ENCODE measurements at places on chromosomes 1 and 21.

- DNase-seq, result no peak
These were observed 36.0 kb downstream of the CAPN2 start for GRCh38 chr1:223748405-223748772.

GRCh38 chr1:199243423-199244061 is 604.7 kb downstream of the PTPRC start:
- no peak for DNase-seq

GRCh38 chr1:101069158-101069557 is 43.6 kb upstream of the DPH5 start:
- DNase-seq, result peak; percentile 8

GRCh38 chr1:43803646-43804045 is 96.3 kb downstream of the ST3GAL3 start:
- DNase-seq, result no peak

- DNase-seq, result no peak
These were observed 576 bp downstream of the SMIM12 start for GRCh38 chr1:34858901-34859445.

GRCh38 chr1:84960371-84960770 is 36.5 kb downstream of the MCOLN2 start:
- DNase-seq, result no peak

- DNase-seq, result no peak
These were observed 25.3 kb downstream of the KCND3 start for GRCh38 chr1:111963985-111964738.

- DNase-seq, result no peak
These were observed 35.2 kb upstream of the HSD17B7 start for GRCh38 chr1:162755306-162755705.

- DNase-seq, result no peak
These were observed 1.2 kb downstream of the LRRC42 start for GRCh38 chr1:53947172-53947907.

GRCh38 chr1:18415448-18416027 is 65.2 kb upstream of the KLHDC7A start:
- no peak for DNase-seq

DNA sequence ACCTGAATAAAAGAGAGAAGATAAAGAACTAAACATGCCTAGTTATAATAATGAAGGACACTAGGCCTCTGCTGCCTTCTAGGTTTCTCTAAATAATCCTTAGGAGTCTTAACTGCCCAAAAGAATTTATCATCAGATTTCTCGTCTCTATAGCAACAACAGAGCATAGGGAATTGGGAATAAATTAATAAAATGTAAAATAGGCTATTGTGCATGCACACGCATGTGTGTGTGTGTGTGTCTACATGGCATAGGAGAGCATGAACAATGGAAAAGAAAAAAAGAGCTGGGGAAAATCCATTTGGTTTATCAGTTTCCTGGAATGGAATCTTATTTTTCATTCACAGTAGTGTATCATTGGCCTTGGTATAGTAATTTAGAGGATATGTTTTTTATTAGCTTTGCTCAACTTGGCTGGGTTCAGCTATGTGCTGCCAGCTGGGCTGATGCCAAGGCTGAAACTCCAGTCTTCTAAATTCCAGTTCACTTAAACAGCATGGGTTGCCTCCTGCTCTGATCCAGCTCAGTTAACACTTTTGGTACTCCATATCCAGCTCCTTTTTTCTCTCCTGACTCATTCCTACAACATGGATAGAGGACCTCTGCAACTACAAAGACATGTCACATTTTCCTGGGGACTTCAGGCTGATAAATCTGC is 80.6 kb upstream of the SLFNL1 start:
- DNase-seq, result peak; percentile 98

DNA sequence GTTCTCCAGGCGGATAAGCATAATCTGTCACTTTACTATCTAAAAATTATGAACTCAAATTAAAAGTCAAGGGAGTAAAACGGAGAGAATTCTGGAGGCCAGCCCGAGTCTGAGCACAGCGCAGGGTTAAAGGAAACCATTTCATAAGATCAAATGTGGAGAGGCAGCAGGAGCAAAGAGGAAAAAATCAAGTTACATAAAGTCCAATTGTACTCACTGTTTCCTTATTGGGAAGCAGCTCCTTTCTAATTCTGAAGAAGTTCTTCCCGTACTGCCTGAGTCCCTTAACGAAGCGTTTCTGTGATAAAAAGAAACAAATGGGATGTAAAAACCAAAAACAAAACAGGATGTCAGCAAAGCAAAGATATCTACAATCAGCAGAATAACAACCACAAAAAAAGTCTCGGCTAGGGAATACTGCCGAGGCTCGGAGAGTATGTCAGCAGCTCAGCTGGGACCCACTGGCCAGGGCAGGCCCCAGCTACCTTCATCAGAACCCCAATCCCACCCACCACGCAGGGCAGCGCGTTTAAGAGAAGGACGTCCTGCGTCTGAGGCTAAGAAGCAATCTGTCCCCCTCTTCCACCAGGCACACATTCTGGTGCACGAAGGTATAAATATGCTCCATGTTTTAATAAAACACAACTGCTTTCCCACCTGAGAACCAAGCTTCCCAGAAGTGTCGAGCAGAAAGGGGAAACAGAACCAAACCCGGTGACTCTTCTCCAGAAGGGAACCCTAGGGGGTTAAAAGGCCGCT is 104.8 kb downstream of the SLC45A1 start:
- no peak for DNase-seq

GRCh38 chr1:174519844-174520243 is 72.1 kb downstream of the GPR52 start:
- DNase-seq, result no peak

GRCh38 chr1:167808690-167809089 is 86.9 kb downstream of the MPZL1 start:
- DNase-seq, result peak; percentile 29

DNA sequence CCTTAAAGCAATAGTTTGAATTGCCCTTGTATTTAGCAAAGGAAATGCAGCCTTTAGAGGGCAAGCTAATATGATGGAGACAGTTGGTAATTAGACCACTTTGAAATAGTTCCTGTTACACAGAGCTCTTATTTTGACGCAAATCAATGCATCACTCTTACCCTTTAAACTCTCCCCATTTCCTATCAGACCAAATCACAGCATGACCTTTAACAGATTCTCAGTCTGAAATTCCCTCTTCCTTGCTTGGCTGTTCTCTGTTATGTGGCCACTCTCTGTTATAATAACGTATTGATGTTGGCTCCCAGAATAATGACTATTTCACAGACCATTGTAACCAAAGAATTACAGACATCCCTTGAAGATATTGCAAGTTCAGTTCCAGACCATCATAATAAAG is 66.9 kb upstream of the NGF start:
- DNase-seq, result no peak
